ENCODE measurements at places on chromosomes 7 and 10.

DNA sequence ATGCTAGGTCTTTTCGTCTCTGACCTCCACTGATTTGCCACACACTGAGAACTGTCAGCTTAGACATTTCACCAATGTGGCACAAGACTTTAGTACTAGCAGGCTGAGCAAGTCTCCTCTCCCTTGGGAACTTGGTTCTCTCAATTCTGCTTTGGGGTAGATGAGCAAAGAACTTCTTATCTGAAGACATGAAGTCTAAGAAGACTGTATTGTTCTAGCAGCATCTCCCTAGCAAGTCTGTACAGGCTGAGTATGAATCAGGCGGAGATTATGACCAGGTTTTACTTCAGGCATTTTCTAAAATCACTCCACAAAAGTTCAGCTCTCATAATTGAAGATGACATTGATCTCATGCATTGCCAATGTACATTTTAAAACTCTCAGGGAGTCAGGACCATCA is 23.8 kb upstream of the STN1 start:
- DNase-seq: no peak

DNA sequence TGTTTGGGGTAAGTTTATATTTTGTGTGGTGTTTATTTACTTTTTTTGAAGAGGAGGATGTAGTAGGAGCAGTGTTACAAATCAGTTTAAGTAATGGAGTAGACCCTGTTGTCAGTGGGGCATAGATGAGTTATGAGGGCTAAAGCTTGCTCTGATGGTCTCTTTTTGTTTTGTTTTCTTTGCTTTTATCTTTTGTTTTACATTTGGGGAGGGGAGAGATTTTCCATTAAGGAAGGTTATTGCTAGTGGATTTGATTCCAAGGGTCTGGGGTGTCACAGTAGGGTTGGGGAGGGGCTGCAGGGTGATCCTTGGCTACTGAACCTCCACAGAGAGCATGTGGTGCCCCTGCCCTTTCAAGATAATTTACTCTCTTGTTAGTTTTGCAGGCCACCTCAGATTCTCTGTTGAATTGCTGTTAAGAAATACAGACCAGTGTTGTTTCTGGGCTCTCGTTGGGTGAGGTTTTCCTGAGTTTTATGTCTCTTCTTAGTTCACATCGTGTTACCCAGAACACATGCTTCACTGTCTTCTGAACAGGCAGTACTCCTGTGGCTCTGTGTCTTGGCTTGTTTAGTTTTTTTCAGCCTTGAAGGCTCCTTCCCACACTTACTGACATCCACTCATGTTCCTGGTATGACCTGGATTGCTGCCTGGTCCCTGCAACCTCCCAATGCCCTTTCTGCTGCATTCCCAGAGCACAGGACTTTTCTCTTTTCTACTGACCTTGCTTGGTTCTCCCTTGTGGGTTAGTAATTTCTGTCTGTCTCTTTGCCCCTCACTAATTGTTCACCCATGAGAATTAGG is 4.2 kb downstream of the KIFBP start:
- no peak for DNase-seq

DNA sequence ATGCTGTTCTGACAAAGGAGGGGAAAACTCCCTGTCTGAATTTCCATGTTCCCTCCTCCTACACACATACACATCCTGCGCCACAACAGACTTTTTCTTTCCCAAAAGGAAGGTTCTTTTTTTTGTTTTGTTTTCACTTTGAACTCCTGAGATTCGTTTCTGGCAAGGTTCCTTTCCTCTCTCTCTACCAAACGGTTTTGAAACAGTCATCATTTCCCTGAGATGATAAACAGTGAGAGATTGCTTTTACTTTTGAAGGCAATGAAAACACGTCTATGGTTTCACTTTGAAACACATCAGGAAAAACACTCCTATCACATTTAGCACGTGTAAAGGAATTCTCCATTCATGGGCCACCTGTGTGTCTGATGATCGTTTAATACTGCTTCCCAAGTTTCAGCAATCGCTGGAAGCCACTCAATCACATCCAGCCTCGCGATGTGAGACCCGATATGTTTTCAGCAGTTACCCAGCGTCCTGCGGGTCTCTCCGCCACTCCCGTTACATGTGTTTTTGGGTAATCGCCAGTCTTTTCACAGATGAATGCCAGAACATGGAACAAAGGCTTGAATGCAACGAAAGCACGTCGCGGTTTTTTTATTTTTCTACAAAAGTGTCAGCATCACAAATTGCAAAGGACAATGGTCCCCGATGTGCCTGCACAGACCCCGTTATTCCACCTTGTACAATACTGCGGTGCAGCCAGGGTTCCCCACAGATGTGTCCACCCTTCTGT is 62.8 kb upstream of the CUX1 start:
- no peak for DNase-seq

DNA sequence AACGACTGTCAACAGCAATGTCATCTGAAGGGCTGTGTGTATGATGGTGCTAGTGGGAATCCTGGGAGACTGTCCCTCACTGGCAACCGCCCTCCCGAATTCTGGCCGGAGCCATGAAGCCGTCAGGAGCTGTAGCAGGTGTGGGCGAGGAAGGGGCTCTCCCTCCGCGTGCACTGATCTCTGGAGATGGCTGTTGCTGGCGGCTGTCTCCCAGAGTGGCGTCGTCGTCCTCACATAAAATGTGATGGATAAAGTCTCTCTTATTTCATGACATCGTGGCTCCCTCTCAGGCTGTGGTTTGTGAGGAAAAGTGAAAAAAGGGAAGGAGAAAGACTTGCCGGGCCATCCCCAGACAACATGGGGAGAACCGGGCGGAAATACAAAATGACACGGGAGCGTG is 216.5 kb downstream of the DNAJB6 start:
- DNase-seq: no peak

GRCh38 chr7:159022238-159022993 is 122.3 kb downstream of the VIPR2 start:
- DNase-seq: no peak

- DNase-seq: no peak
Measured at GRCh38 chr7:157613575-157614322, 276.9 kb downstream of the DNAJB6 start.

- no peak for DNase-seq
Measured at GRCh38 chr10:106931159-106931852, 233.2 kb downstream of the SORCS1 start.

GRCh38 chr10:78327778-78328591 is 294.3 kb downstream of the RPS24 start:
- no peak for DNase-seq

DNA sequence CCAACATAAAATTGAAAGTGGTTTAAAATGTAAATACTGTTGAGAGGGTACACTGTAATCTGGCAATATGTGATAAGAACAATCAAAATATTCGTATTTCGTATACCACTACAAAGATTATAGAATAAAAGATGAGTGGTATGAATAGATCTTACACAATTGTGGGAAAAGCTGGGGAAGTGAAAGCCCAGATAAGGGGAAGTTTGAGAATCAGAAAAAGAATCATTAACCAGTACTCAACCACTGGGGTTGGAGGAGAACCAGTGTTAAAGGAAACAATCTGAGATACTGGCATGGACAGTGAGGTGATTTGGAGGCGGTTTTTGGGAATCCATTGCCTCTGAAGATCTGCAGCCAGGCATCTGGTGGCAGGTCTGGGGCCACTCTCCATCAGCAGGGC is 59.7 kb upstream of the CDK14 start:
- DNase-seq: no peak

DNA sequence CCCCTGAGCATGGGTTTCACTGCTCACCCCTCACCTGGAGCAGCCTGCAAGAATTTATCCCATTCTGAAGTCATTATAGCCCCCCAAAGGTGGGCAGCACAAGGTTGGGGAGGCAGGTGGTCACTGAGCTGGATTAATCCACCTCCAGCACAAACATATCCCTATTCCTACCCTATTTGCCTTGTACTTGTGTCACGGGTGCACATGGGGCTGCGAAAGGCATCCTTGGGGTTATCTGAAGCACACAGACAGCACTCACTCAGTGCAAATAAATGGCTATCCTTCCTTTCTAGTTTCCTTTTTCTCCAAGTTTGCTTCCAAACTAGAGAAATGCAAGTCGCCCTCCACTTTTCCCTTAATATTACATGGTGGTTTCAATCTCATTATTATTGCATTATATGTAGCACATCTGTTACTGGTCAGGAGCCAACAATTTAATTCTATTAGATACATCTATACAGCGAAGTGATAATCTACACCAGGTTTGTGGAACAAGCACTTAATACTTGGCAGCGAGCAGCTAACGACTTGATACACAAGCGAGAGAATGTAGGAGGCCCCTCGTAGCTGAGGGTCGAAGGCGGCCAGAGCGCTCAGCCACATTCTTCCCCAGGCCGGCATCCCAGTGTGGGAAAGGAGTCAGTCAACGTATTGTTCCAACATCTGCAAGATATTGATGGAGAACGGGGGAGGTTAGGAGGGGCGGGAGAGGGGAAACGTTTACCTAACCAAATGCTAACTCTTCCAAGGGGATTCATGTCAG is 121.3 kb upstream of the HABP2 start:
- no peak for DNase-seq

GRCh38 chr7:97167176-97167575 is 49.7 kb downstream of the SDHAF3 start:
- no peak for DNase-seq

GRCh38 chr7:41869091-41869490 is 166.2 kb upstream of the INHBA start:
- no peak for DNase-seq

DNA sequence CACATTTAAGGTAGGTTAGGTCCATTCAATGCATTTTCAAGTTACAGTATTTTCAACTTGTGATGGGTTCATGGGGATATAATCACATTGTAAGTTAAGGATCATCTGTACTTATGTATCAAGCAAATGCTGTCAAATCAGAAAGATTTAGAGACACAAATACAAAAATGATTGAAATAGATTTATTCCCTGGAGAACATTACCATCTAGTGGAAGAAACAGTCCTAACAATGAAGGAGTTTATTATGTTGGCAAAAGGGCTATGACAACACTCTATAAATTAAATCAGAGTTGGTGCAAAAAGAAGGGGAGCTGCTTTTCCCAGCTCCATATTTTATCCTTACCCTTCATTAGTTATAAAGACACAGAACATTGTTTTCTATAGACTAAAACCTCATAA is 69.0 kb downstream of the PRSS58 start:
- DNase-seq: no peak

GRCh38 chr7:46421441-46422230 is 500.6 kb upstream of the IGFBP3 start:
- DNase-seq: no peak
